ENCODE measurements at places on chromosomes 3 and 15.

DNA sequence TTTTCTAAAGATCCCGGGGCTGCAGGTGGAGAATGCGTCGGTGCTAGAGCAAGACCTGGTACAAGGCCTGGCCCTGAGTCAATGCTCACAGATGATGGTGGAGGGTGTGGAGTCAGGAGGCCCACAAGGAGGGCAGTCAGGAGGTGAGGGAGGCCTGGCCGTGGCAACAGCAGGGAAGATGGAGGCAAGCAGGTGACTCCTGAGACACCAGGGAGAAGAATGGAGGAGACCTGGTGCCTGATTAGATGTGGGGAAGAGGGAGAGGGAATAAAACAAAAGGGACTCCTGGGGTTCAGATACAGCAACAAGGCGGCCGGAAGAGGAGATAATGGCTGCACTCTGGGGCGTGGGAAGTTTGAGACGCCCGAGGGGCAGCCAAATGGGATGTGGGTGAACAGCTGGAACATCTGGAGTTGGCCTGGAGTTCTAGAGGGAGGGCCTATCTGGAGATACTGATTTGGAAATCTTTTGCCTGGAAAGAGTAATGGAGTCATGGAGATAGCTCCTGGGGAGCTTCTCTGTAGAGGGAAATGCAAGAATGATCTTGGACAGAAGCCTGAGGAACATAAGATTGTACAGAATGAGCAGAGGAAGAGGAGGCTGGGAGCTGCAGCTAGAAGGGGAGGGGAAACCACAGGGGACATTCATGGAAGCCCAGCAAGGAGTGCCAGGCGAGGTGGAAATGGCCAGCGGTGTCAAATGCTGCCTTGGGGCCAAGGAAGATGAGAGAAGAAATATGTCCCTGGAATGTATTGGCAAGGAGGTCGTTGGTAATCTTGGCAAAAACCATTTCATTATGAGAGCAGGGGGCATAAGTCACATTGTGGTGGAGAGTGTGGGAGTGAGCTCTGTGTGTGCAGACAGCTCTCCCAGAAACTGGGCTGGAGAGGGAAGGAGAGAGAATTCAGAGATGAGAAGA, 67.5 kb upstream of the CORO2B start:
- DNase-seq, result no peak

DNA sequence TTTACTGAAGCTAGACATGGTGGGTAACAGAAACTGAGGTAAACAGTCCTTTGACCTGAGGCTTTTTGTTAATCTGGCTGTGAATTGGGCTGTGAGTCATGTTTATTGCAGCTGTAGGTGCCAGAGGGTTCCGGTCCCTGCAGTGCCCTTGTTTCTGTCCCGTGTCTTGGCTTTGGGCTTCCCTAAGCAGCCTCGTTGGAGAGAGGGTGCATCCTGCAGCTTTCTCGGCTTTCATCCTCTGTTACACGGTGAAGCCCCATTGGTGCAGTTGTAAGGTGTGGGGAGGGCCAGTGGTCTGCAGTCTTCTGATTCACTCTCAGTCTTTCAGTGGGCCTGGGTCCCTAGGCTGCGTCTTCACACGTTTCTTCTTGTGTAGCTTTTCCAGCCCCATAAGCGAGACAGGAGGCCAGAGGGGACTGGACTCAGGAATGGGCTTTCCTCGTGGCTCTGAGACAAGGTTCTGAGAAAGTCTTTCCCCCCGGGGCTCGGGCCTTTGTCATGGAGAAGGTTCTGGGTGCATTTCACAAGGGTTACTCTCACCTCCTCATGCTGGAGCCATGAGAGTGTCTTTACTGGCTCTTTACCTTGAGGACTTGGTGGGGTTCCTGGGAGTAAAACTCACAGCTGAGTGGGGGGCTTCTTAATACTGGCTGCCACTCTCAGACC, 33.1 kb downstream of the ASB7 start:
- DNase-seq, result no peak

- no peak for DNase-seq
Measured at GRCh38 chr15:48899793-48900192, 21.9 kb downstream of the EID1 start.

DNA sequence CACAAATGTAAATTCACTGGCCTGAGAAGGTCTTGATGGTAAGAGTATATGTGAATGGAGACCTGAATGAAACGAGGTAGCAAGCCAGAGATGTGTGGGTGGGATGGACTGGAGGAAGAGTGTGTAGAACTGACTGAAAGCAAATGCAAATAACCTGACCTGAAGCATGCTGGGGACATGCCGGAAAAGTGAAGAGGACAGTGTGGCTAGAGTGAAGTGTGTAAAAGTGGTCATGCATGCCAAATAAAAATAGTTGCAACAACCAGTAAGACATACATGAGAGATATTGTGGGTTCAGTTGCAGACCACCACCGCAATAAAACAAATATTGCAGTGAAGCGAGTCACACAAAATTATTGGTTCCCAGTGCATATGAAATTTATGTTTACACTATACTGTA, 82.3 kb downstream of the LPP start:
- DNase-seq, result no peak

GRCh38 chr15:85091990-85092389, 110.3 kb downstream of the PDE8A start:
- no peak for DNase-seq
